HCEC 1CT (cell line): ENCODE measurements at places on chromosomes 7 and 10.
A peak's percentile ranks its signal among the peaks of the same experiment; 100 is the strongest.

- no peak for DNase-seq
Measured at GRCh38 chr7:44989132-44989531, 10.3 kb upstream of the MYO1G start.

DNA sequence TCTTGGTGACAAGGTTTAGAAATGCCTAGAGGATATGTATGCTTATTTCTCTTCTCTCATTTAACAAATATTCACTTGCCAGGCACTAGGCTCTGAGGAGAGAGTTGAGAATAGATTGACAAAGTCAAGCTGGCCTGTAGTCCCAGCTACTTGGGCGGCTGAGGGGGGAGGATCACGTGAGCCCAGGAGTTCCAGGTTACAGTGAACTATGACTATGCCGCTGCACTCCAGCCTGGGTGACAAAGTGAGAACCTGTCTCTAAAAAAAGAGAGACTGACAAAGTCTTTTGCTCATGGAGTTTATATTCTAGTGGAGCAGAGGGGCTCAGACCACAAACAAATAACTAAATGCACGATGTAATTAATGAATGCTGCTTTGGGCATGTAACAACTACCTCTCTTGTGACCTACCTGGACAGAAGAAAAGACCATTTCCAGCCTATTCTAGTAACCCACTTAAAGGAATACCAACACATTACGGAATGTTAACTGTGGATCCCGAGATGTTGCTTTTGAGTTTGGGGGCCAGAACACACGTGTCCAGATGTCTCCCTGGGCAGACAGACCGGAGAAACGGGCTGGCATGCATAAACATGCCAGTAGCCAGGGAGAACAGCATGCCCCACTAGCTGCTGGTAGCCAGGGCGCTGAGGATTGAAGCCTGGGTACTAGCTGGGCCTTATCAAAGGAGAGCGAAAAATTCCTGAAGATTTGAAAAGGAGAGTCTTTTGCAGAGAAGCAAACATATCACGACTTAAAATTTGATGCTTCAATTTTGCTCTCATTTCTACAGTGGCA lies 2.6 kb upstream of the BMPR1A start:
- no peak for DNase-seq

DNA sequence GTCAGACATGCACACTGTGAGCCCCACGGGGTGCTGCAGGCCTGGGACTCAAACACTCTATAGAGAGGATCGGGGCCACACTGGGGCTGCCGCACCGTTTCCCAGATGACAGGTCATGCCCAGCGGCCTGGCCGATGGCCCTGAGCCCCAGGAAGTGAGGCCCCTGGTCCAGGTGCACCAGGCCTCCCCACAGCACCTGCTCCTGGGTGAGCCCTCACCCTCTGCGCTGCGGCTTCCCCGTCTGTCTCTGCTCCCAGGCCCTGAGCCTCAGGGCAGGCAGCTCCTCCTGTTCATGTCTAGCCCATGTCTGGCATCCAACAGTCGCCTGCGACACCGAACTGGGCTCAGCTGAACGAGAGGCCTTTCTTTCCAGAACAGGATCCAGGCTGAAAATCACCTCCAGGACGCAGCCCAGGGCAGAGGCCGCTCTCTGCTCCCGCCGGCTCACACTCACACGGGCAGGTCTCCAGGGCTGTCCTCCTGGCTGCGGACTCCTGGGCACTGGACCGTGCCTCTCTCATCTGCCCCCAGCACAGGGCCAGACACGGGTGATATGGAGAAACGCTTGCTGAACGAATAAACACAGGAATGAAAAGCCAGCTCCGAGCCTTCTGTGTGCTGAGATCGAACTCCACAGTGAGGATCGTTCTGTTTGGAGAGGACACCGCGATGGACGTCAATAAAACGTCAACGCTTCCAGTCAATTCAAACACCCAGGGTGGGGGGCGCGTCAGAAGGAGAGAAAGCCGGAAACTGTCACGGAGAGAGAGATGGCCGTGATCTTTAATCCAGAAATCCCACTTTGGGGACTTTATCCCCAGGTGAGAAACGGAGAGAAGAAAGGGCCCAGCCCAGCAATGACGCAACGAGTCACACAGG lies 202.4 kb downstream of the ELFN1 start:
- no peak for DNase-seq

- no peak for DNase-seq
Measured at GRCh38 chr10:132562177-132562915, 24.8 kb downstream of the INPP5A start.

GRCh38 chr7:124688991-124689390 lies 76.6 kb downstream of the GPR37 start:
- DNase-seq: peak; percentile 88
